ENCODE measurements at places on chromosomes 2 and 18.

GRCh38 chr2:234146087-234146826 lies 95.8 kb downstream of the SPP2 start:
- DNase-seq = no peak

DNA sequence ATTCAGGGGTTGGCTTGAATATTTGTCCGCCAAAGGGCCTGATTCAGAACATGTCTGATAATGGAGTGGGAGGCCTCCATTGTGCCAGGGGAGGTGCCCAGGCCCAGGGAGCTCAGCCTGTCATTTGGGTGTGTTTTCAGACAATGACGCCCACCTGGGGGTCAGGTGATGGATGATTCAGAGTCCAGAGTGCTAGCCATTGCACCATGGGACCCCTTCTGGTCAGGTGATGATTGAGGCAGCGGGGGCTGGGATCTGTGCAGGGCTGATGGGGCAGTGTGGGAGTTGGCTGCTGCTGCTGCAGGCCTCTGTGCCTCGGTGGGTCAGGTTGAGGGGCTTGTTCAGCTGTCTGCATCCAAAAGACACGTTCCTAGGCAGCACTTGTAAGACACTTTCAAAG lies 8.3 kb upstream of the ARHGEF4 start:
- no peak for DNase-seq

DNA sequence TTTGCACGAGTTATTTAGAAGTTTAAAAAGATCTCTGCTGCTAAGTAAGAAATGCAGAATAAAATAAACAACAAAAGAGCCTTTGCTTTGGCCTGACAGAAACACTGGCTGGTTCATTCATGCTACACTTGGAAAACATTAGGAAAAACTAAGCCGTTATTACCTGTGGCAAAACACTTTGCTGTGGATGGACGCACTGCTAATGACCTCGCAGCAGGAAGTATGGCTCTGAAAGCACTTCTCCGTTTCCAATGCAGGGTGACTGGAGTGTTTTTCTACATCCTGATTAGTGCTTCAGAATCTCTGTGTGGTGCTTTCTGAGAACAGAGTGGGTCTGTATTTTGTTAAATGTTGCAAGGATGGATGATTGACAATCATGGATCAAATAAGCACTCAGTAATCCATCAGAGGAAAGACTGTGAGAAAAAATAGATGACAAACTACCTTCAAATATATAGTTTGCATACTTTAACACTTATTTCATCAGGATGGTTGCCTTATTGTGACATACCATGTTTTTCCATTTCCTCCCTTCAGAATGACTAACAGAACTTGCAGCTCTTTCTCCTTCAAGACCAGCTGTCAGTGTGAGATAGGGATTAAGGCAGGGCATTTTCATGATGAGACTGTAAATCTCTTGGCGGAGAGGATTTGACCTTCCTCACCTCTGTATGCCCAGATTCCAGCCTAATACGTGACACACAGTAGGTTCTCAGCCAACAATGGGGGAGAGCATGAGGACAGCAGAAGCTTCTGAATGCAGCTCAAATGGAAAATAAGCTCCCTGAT lies 38.0 kb downstream of the LINC00305 start:
- DNase-seq = no peak

- no peak for DNase-seq
These were observed 63.6 kb downstream of the HNRNPLL start for GRCh38 chr2:38539086-38539485.

All from muscle of arm (tissue), 14 donors.